ENCODE measurements at places on chromosomes 1 and 21. TPM values are rescaled to one million over a fixed set of nuclear protein-coding genes. Genes with fewer than 3 reads are reported as not detected.

The GJA5 gene
- total RNA-seq, result 17.6 TPM

- H3K27ac ChIP-seq, result no peak overlapping the region
- H3K4me3 ChIP-seq, result no peak overlapping the region
- DNase-seq, result no peak
These were observed 18.6 kb upstream of the MAPKAPK2 start for GRCh38 chr1:206666031-206666561.

- peak overlapping the region; percentile 15 for H3K27ac ChIP-seq
- H3K4me3 ChIP-seq, result no peak overlapping the region
- peaks cover 57% of the 10 kb centered on the region for H3K4me1 ChIP-seq
- H3K27me3 ChIP-seq, result no peaks in the 10 kb centered on the region
- peaks cover 9% of the 10 kb centered on the region for H3K36me3 ChIP-seq
These were observed 68.7 kb upstream of the C1orf105 start for GRCh38 chr1:172351754-172352161.

DNA sequence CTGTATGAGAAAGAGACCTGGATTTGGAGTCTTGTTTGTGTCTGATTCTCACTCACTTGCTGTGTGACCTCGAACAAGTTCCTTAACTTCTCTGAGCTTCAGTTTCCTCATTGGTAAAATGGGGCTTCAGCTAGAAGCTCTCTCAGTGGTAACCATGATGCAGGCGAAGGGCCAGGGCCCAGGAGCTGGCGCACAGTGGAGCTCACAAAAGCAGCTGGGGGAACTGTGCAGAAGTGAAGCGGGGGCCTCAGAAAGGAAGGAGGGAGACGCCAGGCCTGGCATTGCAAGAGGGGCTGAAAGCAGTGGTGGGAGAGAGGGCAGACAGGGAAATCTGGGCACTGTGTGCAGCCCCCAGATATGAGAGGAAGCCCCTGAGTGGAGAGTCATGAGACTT lies 88.9 kb upstream of the RUNX3 start:
- H3K4me1 ChIP-seq, result peaks cover 26% of the 10 kb centered on the region
- H3K36me3 ChIP-seq, result no peaks in the 10 kb centered on the region
- DNase-seq, result no peak
- no peak overlapping the region for H3K27ac ChIP-seq

The KCNT2 gene
- total RNA-seq, result 0.24 TPM

The PGLYRP4 gene
- not detected for total RNA-seq

GRCh38 chr1:36561361-36561724 lies 78.6 kb upstream of the CSF3R start:
- H3K27me3 ChIP-seq, result peaks cover 18% of the 10 kb centered on the region
- no peak overlapping the region for H3K27ac ChIP-seq

- H3K4me1 ChIP-seq, result no peaks in the 10 kb centered on the region
- no peaks in the 10 kb centered on the region for H3K36me3 ChIP-seq
- H3K27ac ChIP-seq, result no peak overlapping the region
- no peak for DNase-seq
- peaks cover 49% of the 10 kb centered on the region for H3K27me3 ChIP-seq
These were observed 27.8 kb downstream of the FOXO6 start for GRCh38 chr1:41389009-41389408.

- H3K27ac ChIP-seq, result no peak overlapping the region
- H3K27me3 ChIP-seq, result 0 out of 2 replicates have a peak, but pooled peaks cover 2% of the 10 kb centered on the region
- no peaks in the 10 kb centered on the region for H3K36me3 ChIP-seq
- DNase-seq, result no peak
- H3K4me3 ChIP-seq, result no peak overlapping the region
These were observed 376.7 kb downstream of the S1PR1 start for GRCh38 chr1:101613546-101613945.

DNA sequence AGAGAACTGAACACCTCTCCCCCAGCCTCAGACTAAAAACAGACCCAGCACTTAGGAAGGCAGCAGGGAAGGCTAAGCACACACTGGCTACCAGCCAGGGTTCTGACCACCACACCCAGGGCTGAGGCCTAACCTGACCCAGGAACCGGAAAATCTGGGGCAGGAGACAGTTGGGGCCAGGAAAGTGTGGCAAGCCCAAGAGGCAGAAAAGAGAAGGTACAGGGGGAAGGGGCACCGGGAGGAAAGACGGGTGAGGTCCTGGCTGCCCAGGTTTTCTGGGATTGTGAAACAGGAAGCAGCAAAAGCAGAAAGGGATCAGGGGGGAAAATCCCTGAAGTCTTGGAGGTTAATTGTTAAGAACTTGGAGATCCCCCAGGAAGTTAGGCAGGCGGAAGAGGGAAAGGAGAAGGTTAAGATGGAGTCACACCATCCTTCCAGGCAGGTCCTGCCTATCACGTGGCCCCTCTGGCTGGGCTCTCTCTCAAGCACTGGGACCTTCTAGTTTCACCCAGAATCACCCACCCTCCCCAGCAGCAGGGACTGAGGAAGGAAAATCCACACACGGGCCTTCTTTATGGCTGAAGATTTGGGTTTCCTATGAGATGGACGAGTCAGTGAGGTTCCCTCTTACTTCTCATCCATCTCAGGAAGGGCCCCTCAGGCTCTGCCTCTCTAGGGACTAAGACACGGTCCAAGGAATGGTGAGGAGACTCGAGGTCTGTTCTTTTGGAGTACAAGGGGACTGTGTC lies 2.6 kb downstream of the HDGF start:
- peak overlapping the region; percentile 98 for H3K27ac ChIP-seq
- no peak for DNase-seq
- no peaks in the 10 kb centered on the region for H3K27me3 ChIP-seq
- peaks cover 65% of the 10 kb centered on the region for H3K4me1 ChIP-seq

DNA sequence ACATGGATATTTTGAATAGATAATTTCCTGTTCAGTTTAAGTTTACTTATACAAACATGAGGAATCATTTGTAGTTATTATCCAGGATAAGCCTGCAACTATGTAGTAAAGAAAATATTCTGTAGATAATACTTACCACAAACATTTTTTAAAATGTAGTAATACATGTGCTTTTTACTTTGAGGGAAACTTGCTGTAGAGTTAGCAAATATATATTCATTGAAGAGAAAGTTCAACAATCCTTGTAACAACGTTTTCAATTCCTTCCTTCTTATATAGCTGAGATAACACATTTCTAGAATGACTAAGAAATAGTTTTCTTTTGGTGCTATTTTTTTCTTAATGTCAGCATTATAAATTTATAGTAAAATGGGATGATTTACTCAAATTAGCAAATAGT lies 664.6 kb upstream of the ADAMTS5 start:
- peak overlapping the region; percentile 47 for H3K27ac ChIP-seq
- H3K27me3 ChIP-seq, result no peaks in the 10 kb centered on the region
- H3K36me3 ChIP-seq, result peaks cover 4% of the 10 kb centered on the region
- H3K4me1 ChIP-seq, result peaks cover 42% of the 10 kb centered on the region
- no peak overlapping the region for H3K4me3 ChIP-seq

The DNAJB4 gene
- 219 TPM for total RNA-seq

DNA sequence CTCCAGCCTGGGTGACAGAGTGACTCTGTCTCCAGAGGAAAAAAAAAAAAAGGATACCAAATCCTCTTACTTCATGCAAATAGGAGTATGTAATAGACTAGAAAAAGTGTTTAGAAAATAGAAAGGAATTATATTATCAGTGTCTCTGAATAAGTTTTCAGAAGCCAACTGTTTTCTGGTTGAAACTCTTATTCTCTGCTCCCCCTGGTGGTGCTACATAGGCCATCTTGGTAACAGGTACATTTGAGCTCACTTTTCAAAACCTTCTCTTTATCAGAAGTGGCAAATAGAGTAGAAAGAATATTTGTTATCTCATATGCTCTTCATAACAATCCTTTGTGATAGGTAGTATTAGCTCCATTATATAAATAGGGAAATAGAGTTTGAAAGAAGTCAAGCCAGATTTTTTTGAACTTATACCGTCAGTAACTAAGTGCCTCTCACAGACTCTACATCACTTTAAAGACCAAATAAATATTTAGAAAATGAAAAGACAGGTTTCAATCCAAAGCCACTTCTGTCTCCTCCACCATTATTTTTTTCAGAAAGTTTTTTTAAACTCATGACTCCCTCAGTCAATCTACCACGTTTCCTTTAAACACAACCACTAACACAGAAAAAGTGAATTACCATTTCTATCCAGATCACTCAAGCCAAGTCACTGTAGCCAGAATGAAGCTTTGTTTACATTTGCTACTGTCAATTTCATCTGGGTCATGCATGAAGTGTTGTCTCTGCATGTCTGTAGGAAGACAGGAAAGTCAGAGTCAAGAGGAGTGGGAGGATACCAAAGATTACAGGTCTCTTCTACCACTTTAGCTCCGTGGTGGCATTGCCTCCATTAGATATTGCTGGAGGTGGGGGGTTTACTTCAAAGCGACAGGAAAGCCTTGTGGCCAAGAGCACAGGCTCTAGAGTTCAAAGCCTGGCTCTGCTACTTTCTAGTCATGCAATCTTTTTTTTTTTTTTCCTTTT lies 45.6 kb downstream of the IL23R start:
- H3K27me3 ChIP-seq, result peaks cover 22% of the 10 kb centered on the region
- peak; percentile 19 for DNase-seq
- no peak overlapping the region for H3K4me3 ChIP-seq
- H3K27ac ChIP-seq, result no peak overlapping the region

DNA sequence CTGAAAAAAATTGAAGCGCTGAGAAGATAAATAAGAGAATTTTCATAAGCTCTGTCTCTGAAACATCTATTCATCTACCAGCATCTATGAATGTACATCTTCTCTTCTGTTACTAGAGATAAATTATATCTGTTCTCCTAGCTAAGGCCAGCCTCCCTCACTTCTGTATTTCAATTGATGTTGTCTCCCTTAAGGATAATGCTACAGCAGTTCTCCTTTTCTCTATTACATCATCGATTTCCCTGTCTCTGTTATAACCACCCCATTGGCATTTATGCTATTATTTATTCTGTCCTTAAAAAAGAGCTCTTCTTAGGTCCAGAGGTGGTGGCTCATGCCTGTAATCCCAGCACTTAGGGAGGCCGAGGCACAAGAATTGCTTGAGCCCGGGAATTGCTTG lies 42.9 kb upstream of the TMCO2 start:
- peaks cover 4% of the 10 kb centered on the region for H3K4me1 ChIP-seq
- peaks cover 18% of the 10 kb centered on the region for H3K36me3 ChIP-seq
- no peak overlapping the region for H3K27ac ChIP-seq
- DNase-seq, result no peak

GRCh38 chr21:41961282-41961701 lies 7.5 kb upstream of the C2CD2 start:
- DNase-seq, result no peak
- H3K4me3 ChIP-seq, result peak overlapping the region; percentile 52
- peak overlapping the region; percentile 62 for H3K27ac ChIP-seq
- peaks cover 18% of the 10 kb centered on the region for H3K27me3 ChIP-seq
- H3K4me1 ChIP-seq, result peaks cover 66% of the 10 kb centered on the region

The DNAH14 gene
- total RNA-seq, result 7.7 TPM

GRCh38 chr1:111369177-111369576 lies 58.4 kb downstream of the OVGP1 start:
- H3K27me3 ChIP-seq, result peaks cover 8% of the 10 kb centered on the region
- peaks cover 27% of the 10 kb centered on the region for H3K4me1 ChIP-seq
- no peak overlapping the region for H3K4me3 ChIP-seq
- no peak overlapping the region for H3K27ac ChIP-seq
- no peak for DNase-seq
- no peaks in the 10 kb centered on the region for H3K36me3 ChIP-seq
